ENCODE measurements at places on chromosomes 2 and 18.

- DNase-seq = no peak
Measured at GRCh38 chr2:107148496-107148895, 262.5 kb upstream of the ST6GAL2 start.

DNA sequence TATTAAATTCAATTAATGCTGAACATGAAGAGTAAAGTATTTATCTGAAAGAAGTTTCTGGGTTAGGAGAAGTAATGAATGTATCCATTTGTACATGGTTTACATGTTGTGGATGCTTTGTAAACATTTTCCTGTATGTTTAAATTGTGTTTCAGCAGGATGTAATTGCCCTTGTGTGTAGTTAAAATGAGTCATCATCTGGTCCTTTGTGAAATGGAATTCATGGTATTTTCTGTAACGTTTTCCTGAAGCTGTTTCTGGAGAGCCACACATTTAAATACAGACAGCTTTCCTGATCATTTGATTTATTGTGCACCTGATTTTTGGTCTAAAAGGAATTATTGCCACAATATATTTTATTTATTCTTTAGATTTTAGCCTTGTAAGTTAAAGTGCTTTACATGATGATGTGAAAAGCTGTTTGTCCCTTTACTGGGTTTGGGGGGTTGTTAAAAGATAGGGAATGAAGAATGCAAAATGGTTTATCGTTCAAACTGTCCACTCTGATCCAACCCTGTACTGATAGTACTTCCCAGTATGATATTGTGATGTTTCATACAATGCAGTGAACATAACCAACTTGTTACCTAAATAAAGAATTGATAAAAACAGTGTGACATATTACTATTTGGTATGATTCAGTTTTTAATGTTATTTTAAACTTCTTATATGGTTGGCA lies 41.7 kb upstream of the SLC3A1 start:
- no peak for DNase-seq

- no peak for DNase-seq
Measured at GRCh38 chr2:217555081-217555876, 447.5 kb downstream of the TNS1 start.

DNA sequence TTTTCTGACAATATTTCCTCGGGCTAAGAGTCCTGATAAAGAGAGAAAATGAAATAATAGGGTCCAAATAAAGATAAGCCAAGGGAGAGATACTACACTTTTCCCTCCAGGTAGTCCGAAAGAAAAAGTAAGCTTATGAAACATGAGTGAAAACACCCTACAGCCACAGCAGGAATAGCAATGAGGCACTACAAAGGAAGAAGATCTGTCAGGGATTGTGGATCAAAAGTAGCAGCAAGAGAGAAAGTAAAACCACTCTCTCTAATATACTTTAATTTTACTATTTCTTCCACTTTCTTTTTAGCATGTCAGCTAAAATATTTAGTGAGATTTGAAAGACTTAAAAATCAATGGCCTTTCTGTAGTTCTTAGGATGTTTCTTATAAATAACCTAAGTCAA lies 1601.8 kb downstream of the LRP1B start:
- no peak for DNase-seq

- DNase-seq = no peak
Measured at GRCh38 chr18:34821669-34822210, 111.6 kb downstream of the DTNA start.

GRCh38 chr2:204018717-204019116 lies 82.2 kb downstream of the ICOS start:
- DNase-seq = no peak

DNA sequence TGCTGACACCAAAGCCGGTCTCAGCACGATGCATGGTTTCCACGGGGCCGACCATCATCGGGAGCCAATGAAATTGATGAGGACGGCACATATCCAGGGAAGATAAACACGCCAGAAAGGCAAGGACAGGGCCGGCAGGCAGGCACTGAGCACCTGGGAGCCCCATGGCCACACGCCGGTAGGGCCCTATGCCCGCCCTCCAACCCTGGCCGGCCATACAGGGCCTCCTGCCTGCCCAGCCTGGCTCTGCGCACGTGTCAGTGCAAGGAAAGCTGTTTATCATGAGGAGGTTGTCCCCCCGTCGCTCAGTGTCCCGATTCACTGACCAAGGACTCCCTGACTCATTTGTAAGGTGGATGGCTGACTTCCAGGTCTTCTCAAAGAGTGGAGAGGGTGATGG lies 237.5 kb downstream of the GLI2 start:
- DNase-seq = no peak

DNA sequence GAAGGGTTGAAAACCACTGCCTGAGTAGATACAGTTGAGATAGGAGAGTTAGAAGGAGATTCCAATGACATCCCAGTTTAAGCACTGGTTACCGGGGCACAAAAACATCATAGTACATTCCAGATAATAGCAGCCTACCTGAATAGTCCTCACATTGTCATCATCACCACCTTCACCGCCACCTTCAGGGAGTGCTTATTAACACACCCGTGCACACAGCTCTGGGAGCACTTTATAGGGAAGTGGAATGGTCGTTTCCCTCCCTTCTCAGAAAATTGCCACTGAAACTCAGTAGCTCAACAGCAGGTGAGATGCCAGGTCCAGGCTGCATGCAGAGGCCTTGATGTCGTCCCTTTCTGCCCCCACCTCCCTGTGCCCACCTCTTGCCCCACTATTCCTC lies 8.2 kb downstream of the SERPINB7 start:
- DNase-seq = no peak

GRCh38 chr2:237886685-237887481 lies 27.5 kb downstream of the RAMP1 start:
- DNase-seq = no peak

DNA sequence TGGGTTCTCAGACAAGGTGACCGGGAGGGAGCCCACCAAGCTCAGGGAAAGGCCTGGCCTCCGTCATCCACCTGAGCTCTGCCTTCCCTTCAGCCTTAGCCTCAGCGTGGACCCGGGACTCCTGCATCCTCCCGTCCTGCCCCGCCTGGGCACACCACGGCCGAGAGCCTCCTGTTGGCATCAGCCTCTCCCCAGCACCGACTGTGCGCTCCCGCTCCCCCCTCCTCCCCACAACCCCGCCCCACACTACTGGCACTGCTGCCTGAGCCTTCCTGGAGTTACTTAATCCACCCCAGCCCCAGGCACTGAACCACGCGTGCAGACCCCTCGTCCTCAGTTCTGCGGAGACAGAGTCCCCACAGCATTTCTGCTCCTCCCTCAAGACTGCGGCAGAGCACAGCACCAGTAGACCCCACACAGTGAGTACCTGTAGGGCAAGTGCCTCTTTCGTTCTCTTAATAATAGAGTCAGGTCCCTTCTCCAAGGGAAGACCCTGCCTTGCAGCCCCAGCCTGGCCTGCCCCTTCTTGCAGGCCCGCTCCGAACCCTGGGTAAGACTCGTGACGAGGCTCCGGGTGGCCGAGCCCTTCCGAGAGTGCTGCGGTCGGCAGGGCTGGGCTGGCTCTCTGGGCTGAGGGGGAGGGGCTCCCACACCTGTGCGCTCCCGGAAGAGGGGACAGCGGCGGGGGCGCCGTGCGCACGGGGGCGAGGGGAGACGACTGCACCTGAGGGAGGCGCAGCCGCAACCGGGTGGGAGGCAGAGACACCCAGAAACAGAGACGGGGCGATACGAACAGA lies at the start of gene AMER3:
AMER3 (plus strand) TSS at position 285 of the 797 bp plus-strand sequence. CDS start 6,533 bp downstream, outside the sequence.
- no peak for DNase-seq

- DNase-seq = no peak
Measured at GRCh38 chr2:197891897-197892442, 87.6 kb downstream of the PLCL1 start.

DNA sequence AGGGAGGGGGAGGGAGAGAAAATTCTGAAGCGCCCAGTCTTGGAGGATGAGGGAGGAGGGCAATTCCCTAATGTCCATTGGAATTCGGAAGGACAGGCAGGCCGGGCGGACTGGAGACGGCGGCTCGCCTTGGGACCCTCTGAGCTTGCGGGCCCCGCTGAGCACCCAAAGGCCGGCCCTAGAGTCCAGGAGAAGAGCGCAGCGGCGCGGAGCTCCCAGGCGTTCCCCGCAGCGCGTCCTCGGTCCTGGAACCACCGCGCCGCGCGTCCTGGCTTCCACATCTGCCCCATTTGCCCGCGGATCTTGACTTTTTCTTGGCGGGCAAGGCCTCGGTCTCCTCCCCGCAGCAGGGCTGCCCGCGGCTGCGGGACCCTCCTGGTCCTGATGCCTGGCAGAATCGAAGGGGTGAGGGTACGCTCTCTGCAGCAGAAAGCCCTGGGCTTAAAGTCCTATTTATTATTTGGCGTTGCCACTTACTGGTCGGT lies 675 bp upstream of the MLPH start:
- DNase-seq = no peak

GRCh38 chr2:239866778-239867177 lies 158.4 kb downstream of the NDUFA10 start:
- peak; percentile 5 for DNase-seq

DNA sequence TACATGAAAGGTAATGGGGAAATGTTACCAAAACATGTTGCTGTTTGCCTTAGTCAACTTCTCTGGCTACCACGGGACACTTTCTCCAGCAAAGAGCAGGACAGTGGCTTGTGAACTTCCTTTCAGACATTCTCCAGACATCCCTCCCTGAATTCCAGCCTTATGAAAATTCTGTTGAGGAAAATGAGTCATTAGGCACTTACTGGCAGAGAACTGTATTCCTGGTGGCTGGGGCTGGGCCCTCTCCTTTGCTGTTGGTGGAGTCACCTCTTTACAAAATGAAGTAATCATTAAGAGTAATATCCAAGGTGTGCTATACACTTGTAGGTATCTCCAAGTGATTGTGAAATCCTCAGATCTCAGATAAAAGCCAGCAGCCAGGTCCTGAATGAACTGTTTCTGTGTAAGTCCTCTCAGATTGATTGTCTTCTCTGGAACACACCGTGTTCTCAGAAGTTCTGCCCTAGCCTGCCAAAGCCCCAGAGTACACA lies 1.3 kb upstream of the FAP start:
- no peak for DNase-seq

- no peak for DNase-seq
Measured at GRCh38 chr2:4370422-4371090, 667.2 kb downstream of the DCDC2C start.

GRCh38 chr2:132562245-132562644 lies 107.8 kb downstream of the LYPD1 start:
- no peak for DNase-seq

GRCh38 chr2:170465241-170465640 lies 249.9 kb upstream of the SP5 start:
- DNase-seq = no peak

GRCh38 chr2:230868161-230868946 lies 3.6 kb downstream of the ITM2C start:
- DNase-seq = no peak

DNA sequence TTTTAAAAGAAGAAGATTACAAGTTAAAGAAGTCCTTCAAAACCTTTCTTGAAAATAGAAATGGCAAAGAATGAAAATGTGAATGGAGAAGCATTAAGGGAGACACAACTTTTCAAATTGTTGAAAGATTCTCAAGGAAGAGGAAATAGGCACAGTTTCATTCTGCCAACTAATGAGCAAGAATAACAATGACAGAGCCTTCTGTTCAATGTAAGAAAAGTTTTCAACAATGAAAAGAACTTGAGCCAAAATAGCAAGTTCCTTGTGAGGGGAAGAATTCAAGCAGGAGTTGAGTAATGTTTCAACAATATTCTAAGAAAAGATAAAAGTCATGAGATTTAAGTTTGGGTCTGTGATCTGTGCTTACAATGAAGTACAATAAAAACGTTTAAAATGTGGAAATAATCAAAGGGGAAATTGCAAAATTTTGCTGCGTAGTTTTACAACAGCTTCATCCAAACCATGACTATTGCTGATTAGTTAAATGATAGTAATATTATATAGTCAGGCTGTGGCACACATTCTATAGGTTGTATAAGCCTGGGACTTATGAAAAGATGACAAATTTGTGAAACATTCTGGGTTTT lies 122.6 kb downstream of the METTL4 start:
- DNase-seq = no peak

- no peak for DNase-seq
Measured at GRCh38 chr18:2306606-2307005, 264.7 kb downstream of the METTL4 start.

DNA sequence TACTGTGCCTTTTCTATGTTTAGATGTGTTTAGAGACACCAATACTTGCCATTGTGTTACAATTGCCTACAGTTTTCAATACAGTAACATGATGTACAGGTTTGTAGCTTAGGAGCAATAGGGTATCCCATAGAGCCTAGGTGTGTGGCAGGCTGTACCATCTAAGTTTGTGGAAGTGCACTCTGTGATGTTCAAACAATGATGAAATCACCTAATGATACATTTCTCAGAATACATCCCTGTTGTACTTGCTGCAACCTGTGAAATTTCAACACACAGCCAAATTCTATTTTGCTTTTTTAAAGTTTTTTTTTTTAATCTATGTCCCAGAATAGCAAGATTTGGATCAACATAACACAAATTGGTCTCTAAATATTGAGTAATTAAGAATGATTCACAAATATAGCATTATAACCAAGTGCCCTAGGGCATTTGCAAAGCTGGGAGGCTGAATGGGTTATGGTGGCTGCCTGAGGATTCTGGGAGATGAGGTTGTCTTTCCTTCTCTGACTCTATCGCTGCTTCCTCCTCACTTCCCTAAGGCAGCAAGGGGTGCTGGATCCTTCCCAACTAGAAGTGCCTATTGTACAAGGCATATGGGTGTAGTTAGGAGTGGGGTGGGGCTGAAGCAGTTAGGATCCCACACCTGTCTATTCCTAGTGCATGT lies 78.3 kb downstream of the SKA1 start:
- no peak for DNase-seq

DNA sequence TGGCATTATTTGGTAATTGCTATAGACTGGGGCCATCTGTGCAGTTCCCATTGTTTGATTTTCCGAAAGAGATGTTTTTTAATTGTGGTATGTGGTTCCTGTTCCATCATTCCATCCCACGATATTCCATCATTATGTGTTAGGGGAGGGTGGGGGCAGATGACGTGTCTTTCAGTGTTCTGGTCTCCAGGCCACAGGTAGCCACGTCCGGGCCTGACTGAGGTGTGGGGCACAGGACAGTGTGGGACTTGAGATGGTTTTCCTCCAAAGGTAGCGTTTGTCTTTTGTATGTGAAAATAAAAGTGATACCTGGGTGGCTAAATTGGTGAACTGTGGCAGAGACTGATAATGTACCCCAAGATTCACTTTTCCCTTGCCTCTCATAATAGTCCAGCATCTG lies 192.2 kb upstream of the HAAO start:
- DNase-seq = no peak

- DNase-seq = peak; percentile 78
Measured at GRCh38 chr2:201130524-201131186, 14.7 kb downstream of the CFLAR start.

DNA sequence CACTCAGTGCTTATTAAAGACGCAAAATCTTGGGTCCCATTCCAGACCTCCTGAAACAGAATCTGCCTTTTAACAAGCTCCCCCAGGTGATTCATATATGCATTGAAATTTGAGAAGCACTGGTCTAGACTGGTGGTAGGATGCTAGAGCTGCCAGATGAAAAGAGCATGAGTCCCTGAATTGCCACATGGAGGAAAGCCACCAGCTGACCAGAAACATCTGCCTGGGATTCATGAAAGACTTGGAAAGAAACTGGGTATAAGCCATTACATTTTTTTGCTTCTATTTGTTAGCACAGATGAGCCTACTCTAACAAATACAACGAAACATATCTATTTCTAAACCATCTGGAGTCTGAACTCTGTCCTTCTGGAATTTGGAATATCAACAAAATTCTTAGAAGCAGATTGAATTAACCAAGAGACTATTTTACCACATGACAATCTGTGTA lies 228.9 kb downstream of the RBM43 start:
- DNase-seq = no peak

All from activated CD8-positive, alpha-beta memory T cell treated with anti-CD3 and anti-CD28 coated beads for 24 hours (primary cell).